Adipocyte (in vitro differentiated cells): ENCODE measurements at places on chromosomes 1 and 21.

DNA sequence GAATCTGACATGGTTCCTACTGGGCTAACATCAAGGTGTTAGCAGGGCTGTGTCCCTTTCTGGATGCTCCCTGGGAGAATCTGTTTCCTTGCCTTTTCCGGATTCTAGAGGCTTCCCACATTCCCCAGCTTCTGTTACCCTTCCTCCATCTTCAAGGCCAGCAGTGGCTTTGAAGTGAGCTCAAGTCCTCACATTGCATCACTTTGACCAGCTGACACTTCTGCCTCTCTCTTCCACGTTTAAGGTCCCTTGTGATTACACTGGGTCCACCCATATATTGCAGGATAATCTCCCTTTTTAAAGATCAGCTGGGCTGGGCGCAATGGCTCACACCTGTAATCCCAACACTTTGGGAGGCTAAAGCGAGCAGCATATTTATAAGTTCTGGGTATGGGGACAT lies 33.1 kb downstream of the CNST start:
- DNase-seq, result no peak

- DNase-seq, result peak; percentile 70
Observed at GRCh38 chr1:163824006-163824405, 502.3 kb downstream of the NUF2 start.

DNA sequence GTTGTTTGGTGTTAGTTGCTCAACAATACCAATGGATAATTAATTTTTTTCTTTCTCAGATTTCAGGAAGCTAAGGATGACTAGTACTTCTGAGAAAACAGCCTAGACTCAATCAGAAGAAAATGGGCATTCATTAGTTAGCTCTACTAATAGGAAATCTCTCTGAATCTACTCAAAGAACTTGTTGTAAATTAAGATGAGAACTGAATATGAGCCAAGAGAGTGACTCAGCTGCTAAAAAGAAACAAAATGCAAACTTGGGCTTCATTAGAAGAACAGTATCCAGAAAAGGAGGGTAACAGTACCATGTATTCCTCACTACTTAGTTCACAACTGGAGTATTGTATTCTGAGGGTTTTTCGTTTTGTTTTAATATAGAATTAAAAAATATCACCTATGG lies 12.5 kb downstream of the FOXJ3 start:
- DNase-seq, result peak; percentile 43

GRCh38 chr1:6450943-6451373 lies 15.0 kb downstream of the TNFRSF25 start:
- no peak for DNase-seq

DNA sequence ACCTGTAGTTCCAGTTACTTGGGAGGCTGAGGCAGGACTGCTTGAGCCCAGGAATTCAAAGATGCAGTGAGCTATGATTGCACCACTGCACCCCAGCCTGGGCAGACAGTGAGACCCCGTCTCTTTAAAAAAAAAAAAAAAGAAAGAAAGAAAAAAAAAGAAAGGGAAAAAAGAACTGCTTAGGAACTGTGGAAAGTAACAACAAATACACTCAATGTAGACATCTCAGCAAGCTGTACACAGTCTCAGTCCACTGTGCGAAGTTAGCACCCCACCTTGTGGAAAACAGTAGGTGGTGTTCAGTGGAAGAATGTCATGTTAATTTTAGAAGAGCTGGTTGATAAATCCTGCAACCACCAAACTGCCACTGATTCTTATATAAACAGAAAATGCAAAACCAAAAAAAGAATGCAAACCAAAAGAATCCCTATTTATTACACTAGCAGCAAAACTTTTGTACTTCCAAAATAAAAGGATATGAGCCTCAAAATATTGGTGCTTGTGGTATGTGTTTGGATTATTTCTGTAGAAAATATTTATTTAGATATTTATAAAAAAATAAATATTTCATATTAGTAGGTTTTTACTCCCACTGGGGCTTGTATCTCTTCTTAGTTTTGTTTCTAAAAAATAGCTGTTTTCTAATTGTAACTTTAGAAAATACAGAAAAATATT lies 31.1 kb downstream of the ALG14 start:
- DNase-seq, result peak; percentile 91

DNA sequence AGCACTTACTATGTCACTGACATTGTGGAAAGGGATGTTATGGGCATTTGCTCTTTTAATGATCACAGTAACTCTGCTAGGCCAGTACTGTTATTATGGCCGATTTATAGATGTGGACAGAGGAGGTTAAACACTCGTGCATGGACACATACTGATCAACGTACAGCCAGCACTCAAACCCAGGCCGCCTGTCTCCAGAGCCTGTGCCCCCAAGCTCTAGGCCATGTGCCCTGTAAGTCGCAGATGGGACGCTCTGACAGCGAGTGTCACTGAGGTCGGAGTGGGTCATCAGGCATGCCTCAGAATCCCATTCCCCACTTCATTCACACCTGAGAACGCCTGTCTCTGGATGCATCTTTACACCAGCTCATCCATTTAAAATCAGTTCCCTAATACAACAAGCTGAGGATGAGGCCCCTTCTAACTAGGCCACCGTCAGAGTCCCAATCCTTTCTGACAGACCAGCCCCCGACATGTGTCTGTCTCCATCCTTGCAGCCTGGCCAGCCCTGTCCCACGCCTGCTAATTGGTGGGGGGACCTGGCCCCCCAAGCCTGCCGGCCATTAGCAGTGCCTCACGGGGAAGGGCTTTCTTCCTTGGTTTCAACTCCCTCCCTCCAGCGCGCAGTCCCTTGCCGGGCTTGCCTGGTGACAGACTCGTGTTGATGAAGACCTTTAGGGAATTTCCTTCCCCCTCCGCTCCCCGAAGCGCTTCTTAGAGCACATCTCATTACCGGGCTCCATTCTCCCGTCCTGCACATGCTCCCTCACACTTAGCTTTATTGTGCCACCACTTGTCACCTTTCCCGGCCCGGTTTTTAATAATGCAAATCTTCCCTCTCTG lies 436.8 kb downstream of the KIF26B start:
- DNase-seq, result no peak

DNA sequence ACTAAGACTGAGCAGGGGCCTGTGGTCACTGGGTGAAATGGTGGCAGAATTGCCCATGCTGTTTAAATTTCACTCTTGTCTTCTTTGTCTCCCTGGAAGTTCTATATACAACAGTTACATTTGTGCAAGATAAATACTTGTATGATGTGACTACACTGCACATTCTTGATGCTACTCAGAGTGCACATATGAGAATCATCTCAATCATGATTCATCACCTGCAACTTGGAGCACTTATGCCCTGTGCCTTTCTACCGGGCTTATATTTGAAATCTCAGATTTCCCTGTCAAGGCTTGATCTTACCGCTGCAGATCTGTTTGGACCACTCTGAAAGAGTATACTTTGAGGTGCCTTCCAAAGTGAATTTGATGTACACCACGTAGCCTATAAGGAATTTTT lies 10.6 kb downstream of the PGM1 start:
- no peak for DNase-seq

- DNase-seq, result no peak
Observed at GRCh38 chr1:19744335-19744743, 55.4 kb downstream of the TMCO4 start.

GRCh38 chr1:16354619-16355018 lies 2.3 kb upstream of the FBXO42 start:
- no peak for DNase-seq

DNA sequence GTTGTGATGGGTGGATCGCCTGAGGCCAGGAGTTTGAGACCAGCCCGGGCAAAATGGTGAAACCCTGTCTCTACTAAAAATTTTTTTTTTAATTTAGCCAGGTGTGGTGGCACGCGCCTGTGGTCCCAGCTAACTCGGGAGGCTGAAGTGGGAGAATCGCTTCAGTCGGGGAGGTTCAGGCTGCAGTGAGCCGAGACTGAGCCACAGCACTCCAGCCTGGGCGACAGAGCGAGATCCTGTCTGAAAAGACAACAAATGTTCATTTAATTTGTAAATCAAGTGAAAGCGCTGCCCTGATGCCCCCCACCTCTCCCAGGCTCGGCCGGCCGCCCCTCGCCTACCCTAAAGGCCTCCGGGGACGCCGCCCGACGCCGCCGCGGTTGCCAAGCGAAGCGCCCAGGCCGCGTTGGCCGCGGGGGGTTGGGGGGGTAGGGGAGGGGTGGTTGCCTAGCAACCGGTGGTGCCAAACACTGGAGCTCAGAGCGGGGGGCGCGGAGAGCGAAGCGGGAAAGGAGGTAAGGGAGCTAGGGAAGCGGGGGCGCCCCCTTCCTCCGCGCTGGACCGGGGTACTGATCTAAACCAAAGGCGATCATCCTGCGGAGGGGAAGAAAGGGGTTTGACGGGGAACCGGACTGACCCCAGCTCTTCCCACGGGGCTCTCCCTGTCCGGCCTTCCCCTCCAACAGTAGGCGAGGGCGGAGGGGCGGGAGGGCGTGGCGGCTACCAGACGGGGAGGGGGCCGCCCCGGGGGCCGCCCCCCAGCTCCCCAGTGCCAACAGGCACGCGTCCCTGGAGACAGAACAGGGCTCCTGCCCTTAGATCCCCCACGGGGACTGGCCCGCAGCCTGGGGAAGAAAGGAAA lies at the start of gene TEKT2:
Gene TEKT2, plus strand, starts transcription at position 460 of the 862 bp plus-strand sequence. CDS start 828 bp downstream, outside the sequence.
- peak; percentile 81 for DNase-seq

DNA sequence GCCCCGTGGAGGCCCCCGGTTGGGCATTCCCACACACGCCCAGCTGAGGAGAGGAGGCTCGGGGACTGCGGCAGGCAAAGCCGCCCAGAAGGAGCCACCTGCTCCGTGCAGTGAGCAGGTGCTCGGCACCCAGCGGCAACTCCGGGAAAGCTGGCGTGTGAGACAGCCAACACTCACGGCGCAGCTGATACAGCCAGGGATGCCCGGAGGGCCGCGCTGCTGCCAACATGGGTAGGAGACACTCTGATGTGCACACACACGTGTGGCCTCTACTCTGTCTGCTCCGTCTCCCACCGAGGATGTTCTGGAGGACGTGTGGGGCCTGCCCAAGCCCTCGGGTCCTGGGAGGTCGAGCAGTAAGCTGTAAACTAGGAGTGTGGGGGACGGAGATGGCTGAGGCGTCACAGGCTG lies 12.9 kb downstream of the MORN1 start:
- DNase-seq, result no peak

- DNase-seq, result no peak
Observed at GRCh38 chr1:117479086-117479485, 111.8 kb downstream of the MAN1A2 start.

DNA sequence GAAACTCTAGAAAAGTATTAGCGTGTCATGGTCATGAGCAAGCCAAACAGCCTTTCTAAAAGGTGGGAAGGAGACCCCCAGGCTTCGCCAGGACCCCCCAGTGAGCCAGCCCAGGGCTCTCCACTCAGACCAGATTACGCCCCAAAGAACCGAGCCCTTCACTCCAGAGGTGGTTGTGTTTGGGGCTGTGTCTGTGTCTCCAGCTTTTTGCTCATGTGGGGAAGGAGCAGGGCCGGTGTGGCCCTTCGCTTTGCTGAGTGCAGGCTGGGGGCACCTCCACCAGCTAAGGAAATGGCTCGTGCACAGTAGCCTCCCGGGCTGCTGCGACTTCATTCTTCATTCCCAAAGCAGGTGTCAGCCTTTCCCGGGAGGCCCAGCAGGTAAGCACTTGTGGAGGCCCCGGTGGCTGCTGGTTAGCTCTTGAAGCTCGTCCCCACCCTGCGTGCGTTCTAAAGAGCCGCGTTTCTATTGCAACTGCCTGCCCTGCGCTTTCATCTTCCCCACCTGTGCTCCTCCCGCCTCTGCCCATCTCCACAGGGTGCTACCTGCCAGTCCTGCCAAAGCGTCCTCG lies 531 bp downstream of the TSPEAR start:
- DNase-seq, result no peak

GRCh38 chr1:54850737-54851136 lies 36.3 kb downstream of the DHCR24 start:
- DNase-seq, result peak; percentile 79

DNA sequence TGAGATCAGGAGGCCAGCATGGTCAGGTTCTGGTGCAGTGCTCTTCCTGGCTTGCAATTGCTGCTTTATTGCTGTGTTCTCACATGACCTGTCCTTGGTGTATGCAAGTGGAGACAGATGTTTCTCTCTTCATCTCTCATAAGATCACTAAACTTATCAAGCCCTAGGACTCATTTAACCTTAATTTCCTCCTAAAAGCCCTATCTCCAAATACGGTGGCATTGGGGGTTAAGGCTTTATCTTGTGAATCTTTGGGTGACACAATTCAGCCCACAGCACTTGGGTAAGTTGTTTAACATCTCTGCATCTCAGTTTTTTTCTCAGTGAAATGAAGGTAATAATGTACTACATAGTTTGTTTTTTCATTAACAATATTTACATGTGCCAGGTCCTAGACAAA lies 152.4 kb downstream of the RWDD3 start:
- DNase-seq, result no peak

DNA sequence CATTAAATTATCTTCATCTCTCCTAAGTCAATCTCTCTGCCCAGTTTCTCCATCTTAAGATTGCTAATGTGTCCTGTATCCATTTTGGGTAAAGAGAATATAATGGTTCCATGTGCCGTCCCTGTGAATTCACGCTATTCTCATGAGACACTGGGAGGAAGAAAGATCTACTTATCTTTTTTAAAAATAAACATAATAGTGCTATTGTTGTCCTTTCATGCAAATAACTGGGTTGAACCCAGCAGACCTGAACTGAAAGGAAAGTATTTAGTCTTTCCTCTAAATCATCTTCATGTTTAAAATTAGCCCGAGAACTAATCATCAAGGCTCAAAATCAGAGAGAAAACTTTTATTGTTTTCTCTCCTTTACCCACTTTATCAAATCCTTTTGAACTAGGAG lies 22.4 kb downstream of the SLAMF1 start:
- no peak for DNase-seq

DNA sequence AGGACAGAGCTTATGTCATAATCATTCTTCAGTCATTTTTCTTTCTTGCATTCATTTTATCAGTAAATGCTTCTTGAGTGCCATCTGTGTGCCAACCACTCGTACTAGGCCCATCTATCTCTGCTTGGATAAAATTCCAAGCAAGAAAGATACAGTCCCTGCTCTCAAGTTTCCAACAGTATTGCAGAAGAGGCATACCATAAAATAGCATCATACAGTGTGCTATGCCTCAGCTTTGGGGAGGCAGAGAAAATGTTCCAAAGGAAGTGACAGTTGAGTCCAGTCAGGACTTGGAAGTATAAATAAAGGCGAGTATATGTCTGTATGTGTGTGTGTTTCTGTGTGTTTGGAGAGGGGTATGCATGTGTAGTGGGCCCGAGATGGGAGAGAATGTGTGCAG lies 113.4 kb upstream of the HOOK1 start:
- DNase-seq, result peak; percentile 64
